ENCODE measurements at places on chromosomes 7 and 10. TPM values are rescaled to one million over a fixed set of nuclear protein-coding genes. Genes with fewer than 3 reads are reported as not detected.

Gene NOS3
- 1.4 TPM for total RNA-seq

- no peak for DNase-seq
Observed at GRCh38 chr7:142553216-142553615, 196.1 kb upstream of the PRSS1 start.

DNA sequence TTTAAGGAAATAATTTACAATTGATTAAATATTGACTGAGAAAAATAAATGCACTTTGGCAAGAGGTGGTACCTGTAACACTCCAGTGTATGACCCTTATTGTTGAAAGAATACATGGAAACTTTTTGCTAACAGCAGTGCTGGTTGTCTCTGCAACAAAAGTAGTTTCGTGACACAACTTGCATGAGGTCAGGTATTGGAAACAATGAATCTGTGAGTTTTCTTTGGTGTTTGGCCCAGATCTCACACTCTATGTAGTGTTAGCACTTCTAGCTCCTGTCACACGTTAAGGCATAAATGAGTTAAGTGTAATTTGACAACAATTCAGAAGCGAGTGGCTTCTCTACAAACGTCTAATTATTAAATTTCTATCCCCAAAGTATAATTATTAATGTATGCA, 137.7 kb upstream of the MDFIC start:
- no peak for DNase-seq

- DNase-seq = no peak
Observed at GRCh38 chr7:15446722-15447121, 115.1 kb downstream of the AGMO start.
